HFF-Myc (cell line): ENCODE measurements at places on chromosomes 7 and 10.

DNA sequence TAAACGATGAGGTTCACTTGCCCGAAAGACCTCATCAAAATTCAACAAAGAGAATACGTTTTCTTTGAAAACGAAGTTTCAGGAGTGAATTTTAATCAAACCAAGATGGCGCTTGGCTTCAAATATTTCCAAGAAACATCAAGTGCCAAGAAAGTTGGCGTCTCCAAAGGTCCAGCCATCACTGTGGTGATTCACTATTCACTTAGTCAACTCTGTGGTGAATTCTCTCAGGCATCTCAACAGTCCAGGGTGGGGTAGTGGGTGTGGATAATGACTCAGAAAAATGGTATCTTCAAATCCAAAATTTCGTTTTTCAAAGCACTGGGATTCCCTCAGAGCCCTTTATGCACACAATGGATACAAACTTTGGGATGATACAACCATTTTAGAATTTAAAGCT is 133.1 kb downstream of the SVIL start:
- DNase-seq, result peak; percentile 61

DNA sequence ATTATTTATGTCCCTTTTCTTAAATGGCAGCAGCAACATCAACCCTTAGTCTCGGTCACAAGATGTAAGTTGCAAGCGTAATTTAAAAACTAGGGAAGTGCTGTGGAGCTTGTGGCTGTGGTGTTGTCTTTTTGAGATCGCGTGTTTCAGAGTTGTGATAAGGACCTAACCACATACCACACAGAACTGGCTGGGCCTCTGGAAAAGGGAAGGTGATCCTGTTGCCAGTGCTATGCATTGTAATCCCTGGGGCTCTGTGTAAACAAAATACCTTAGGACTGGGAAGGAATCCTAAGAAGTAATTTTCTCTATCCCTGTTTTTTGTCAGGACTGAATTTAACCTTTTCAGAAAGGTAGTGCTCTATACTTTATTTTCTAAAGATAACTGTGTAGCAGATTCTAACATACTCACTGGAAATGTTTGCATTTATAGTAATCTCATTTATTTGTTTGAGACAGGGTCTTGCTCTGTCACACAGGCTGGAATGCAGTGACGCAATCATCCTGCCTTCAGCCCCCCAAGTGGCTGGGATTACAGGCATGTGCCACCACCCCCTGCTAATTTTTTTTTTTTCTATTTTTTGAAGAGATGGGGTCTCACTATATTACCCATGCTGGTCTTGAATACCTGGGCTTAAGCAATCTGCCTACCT is 60.4 kb downstream of the INPP5F start:
- no peak for DNase-seq

DNA sequence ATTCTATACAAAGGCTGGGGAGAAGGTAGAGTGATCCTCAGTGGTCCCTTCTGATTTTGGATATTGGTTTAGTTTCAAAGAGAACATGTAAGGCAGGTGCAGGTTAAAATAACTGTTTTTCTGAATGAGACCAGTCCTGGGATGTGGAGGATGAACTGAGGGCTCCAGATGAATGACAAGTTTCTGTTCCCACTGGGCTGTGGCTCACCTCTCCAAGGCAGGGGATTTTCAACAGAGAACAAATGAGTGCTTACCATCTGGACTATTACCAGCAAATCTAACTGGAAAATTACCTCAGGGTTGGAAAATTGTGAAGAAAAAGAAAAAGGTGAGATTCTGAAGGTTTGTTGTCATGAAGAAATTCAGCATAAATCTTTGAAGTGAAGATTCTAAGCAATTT is 8.0 kb downstream of the LAMB4 start:
- no peak for DNase-seq

DNA sequence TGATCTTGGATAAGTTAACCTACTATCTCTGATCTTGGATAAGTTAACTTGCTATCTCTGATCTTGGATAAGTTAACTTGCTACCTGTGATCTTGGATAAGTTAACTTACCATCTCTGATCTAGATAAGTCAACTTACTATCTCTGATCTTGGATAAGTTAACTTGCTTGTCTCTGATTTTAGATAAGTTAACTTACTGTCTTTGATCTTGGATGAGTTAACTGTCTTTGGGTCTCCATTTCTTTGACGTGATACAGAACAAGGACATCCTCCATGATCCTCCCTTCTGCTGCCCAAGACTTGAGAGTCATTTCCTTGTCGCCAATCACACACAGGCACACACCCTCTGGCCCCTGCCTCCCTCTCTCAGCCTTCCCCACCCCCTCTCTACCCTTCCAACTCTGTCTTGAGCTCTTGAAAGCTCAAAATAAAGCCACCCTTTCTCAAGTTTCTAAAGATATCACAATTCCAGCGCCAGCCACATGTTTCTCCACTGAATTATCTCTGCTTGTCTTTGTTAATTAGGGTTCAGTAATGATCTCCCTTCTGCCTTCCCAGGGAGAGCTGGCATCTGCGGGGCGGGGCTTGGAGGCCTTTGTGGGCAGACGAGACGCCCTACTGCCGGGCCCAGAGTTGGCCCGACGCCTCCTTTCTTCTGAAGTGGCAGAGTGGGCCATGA is 85.1 kb upstream of the GTF2I start:
- no peak for DNase-seq

DNA sequence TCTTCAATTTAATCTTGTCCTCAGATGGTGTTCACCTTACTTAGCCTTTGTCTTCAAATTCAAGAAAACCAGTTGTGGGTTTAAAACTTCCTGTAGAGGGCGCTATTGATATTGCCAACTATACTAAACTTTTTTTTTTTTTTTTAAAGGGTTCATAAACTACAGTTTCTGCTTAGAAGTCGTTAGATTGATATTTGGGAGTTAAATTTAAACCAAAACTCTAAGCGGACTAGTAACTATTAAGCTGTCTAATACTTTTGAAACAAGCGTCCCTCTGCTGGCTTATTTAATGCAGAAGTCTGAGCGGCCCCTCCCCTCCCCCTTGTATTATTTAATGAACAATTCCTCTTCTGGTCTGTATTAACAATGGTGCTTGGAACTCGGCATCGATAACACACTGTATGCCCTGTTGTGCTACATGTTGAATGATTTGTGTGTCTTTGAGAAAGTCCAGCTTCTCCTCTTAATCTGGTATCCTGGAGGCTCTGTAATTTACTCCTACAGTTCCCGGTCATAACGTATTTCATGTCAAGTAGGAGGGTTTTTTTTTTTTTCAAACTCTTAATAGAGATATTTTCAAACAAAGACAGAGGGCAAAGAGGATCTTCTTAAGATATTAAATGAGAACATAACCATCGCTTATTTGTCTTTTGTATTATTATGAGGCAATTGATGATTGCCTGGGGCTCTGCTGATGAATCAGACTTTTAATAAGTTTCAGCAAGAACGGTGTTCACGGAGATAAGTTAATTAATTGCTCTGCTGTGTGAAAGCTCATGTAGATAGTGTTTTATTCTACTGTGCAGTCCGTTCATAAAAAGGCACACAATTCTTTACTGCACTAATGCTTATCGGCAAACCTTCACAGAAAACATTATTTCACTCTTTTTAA is 22.6 kb upstream of the CREB5 start:
- DNase-seq, result peak; percentile 56

DNA sequence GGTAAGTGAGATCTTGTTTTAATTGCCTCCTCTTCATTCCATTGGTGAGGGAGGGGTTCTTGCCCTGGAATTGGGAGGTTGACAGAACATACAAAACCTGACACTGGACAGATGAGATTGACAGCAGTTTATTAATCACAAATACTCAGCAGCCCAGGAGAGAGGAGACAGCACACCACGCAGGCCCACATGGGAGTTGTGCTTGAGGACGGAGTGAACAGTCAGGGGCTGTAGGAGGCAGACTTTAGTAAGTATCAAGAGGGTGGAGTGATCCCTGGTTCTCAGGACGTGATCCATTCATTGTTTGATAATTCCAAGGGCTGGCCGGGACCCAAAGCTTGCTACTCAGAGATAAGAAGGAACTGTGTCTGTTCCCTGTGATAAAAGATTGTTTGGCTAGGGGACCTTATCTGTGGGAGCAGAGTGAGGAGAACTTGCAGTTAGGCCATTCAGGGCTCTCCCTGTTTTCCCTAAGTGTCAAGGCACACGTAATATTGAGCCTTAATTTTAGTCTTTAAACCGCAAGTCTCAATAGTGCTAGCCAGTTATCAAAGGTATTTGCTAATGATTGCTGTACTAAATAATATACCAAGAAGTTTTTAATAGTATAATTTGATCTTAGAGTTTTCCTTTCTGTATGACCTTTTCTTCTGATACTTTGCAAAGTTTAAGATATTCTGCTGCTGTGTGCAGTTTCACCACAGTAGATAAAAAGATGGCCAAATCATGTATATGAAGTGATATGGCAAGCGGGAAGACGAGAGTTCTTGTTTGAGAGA is 14.5 kb downstream of the CAPZA2 start:
- no peak for DNase-seq
